OCI-LY7 (cell line): ENCODE measurements at places on chromosomes 4 and X. TPM values are rescaled to one million over a fixed set of nuclear protein-coding genes. Genes with fewer than 3 reads are reported as not detected.

FAM13A gene
- not detected in 2 replicates for total RNA-seq

GYPA gene
- total RNA-seq: not detected in 2 replicates

FAM53A gene
- 1.5 and 1.8 TPM in 2 replicates for total RNA-seq

TCEAL7 gene
- total RNA-seq: not detected in 2 replicates

UFSP2 gene
- total RNA-seq: 30.9 and 37.6 TPM in 2 replicates

RAB39B gene
- 13.4 and 14.3 TPM in 2 replicates for total RNA-seq

TXK gene
- total RNA-seq: 0.11 and 0.41 TPM in 2 replicates
